ENCODE measurements at places on chromosomes 6 and 20.

DNA sequence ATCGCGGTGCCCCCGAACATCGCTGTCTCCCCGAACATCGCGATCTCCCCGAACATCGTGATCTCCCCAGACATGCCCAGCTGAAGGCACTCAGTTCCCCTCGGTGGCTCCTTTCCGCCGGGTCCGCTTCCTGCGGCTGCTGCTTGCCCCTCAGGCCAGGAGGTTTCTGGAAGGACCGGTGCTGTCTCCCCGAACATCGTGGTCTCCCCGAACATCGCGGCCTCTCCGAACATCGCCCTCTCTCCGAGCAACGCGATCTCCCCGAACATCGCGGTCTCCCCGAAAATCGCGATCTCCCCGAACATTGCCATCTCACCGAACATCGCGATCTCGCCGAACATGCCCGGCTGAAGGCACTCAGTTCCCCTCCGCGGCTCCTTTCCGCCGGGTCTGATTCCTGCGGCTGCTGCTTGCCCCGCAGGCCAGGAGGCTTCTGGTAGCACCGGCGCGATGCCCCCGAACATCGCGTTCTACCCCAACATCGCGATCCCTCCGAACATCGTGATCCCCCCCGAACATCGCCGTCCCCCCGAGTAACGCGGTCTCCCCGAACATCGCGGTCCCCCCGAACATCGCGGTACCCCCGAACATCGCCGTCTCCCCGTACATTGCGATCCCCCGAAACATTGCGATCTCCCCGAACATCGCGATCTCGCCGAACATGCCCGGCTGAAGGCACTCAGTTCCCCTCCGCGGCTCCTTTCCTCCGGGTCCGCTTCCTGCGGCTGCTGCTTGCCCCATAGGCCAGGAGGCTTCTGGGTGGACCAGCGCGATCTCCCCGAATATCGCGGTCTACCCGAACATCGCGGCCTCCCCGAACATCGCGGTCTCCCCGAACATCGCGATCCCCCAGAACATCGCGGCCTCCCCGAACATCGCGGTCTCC is 808 bp downstream of the ULBP1 start:
- DNase-seq: no peak

- DNase-seq: no peak
These were observed 50.8 kb downstream of the CD109 start for GRCh38 chr6:73746787-73747186.

- no peak for DNase-seq
These were observed 154.1 kb upstream of the SGK1 start for GRCh38 chr6:134472046-134472445.

GRCh38 chr20:32534661-32535240 is 50.4 kb downstream of the NOL4L start:
- DNase-seq: no peak

- DNase-seq: no peak
These were observed 415.1 kb downstream of the PLCB1 start for GRCh38 chr20:8547035-8547650.

GRCh38 chr6:117381749-117382148 is 44.0 kb downstream of the ROS1 start:
- no peak for DNase-seq

DNA sequence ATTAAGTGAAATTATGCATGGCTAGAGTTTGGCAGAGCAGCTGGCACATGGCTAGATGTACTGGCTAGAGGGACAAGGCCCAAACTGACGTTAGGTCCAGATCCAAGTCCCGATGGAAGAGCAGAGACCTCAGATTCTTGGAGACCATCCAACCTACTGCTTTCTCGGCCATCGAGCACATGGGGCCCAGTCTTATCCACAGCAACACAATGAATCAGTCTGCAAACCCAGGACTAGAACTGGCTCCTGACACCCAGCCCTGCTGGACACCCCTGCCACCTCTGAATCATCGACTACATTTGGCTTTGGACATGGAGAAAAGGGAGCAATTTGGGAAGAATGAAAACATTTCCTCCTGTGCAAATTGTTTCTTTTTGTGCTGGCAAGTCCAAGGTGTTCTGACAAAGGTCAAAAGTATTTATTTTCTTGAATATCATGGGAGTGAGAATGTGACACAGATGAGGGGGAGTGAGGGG is 23.9 kb upstream of the YWHAB start:
- DNase-seq: no peak

DNA sequence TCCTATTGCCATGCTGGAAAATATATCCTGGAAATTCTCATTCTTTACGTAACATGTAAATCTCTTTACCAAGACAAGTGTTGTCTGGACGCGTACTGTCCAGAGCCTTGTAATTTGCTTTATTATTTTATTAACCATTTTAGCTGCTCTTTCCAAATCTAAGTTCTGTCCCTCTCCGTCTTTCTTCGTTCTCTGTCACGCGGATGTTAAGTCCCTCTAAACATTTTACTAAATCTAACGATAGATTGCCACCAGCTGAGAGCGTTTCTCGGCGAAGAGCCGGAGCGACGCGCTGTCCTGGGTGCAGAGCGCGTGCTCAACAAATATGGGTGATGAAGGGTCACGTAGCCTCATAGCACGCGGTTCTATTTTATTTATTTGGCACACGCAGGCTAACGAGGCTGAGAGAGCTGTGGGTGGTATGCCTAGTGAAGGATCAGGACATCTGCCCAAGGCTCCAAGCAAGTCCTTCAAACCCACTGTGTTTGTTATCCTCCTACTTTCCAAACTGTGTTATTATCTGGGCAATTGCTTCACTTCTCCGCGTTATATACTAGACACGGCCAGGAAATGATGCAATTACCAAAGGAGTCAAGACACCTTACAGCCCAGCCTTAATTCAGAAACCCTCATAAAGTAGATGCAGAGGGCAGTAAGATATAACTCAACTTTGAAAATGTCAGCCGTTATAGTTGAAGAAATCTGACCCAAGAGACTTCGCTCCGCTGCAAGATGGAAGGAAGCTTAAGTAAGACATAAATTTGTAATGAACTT is 10.0 kb upstream of the NCOA7 start:
- DNase-seq: no peak

DNA sequence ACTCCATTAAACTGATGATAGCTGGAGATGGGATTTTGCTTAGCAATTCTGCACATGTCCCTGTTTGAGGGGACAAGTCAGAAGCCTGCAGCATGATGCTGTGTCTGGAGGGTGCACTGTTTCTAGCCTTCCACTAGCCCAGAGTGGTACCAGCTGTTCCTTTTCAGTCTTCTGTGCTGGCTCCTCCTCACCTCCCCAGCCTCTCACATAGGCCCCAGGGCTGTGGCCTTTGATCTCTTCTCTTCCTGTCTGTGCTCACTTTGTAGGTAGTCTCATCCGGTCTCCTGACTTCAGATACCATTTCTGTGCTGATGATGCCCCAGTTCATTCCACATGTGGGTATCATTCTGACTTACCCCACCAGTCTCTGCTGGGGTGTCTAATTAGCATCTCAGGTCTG is 126.3 kb downstream of the HIVEP1 start:
- DNase-seq: no peak

DNA sequence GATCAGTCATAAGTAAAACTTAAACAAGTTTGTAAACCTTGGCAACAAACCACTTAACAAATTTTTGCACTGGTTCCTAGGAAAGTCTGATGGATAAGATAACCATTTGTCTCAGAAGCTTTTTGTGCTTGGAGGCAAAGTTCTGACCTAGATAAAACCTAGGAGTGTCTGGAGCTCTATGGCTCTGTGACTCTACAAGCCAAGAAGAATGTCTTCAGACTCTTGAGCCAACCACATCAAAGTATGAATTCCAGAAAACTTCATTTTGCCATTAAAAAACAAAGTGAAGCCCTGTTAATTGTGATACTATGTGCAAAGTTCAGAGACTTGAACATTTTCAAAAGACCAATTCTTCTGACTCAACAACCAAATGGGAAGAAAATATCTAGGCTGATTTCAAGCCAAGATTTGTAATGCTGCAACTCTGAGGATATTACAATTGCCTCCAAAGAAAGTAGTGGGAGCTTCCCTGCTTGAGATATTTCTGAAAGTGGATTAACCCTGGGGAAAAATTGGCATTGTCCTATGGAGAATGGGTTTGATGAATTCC is 158.1 kb upstream of the FOXQ1 start:
- DNase-seq: no peak

DNA sequence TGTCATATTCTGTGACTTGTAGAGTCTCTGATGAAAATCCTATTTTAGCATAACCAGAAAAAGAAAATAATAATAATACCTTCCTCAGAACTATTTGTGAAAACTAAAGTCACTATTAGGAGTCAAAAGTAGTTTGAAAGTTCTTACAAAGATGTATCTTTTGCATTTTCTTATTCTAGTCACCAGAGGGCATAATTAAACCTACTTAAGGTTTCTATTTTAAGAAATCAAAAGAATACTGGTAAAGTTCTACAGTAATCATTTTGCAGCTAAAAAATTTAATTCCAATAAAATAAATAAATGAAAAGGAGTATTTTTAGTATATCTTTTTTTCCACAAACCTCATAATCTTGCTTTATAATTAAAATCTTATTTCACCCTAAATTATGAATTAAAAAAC is 28.0 kb upstream of the MCM9 start:
- DNase-seq: no peak

- DNase-seq: no peak
These were observed 1252.8 kb upstream of the GJE1 start for GRCh38 chr6:140879946-140880345.

DNA sequence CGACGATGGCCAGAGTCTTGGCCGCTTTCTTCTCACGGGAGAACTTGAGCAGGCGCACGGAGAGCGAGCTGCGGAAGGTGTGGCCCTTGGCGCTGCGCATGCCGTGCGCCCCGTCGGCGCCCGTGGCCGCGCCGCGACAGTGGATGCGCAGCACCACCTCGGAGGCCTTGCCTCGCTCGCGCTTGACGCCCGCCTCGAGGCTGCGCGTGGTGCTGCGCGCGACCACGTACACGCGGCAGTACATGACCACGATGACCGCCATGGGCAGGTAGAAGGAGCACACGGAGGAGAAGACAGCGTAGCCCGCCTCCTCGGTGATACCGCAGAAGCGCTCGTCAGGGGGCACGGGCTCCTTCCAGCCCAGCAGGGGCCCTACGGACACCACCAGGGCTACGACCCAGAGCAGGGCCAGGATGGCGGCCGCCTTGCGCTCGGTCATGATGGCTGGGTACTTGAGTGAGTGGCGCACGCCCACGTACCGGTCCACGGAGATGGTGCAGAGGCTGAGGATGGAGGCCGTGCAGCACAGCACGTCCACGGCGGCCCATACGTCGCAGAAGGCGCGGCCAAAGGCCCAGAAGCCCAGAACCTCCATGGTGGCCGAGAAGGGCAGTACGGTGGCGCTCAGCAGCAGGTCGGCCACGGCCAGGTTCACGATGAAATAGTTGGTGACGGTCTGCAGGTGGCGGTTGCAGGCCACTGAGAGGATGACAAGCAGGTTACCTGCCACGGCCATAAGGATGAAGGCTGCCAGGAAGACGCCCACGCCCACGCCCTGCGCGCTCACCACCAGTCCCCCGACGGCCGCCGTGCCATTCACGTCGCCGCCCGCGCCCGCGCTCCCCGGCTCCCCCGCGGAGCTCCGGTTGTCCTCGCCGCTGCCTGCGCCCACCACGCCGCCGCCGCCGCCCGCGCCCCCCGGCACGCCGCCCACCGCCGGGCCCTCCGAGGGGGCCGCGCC is 232.8 kb upstream of the RNF24 start:
- DNase-seq: no peak

DNA sequence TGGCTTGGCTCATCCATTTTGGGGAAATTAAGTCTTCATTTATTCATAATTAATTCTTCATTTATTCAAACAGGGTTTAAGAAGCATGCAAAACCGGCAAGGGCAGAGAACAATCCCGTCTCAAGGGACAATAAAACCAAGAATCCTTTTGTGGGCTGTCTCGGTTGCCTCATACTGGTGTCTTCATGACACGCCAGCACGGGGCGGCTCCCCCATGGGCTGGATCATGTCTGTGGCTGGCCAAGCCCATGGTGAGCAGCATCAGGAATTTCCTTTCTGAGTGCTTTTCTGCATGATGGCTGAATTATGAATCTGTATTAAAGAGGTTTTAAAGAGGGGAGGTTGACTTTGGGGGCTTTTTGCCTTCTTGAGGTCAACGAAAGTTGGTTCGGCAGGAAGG is 38.3 kb upstream of the DUSP22 start:
- no peak for DNase-seq

DNA sequence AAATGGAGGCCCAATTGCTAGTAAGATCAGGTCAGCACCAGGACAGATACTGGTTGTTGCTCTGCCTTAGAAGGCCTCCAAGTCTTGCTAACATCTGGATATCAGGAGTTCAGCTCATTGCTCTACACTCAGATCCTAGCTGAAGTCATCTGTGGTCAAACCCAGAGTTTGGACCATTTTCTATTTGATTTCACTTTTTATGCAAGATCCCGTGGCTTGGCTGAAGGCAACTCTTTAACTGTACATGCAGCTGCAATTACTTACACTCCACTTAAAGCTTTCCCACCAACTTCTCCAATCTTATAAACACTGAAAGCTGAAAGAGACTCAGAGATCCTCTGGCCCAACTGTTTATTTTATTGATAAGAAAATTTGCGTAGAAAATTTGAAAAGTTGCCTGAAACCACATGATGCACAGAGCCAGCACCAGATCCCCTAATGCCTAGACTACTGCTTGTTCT is 2.7 kb downstream of the SLC17A2 start:
- no peak for DNase-seq

GRCh38 chr20:37877832-37878772 is 24.8 kb upstream of the VSTM2L start:
- no peak for DNase-seq

DNA sequence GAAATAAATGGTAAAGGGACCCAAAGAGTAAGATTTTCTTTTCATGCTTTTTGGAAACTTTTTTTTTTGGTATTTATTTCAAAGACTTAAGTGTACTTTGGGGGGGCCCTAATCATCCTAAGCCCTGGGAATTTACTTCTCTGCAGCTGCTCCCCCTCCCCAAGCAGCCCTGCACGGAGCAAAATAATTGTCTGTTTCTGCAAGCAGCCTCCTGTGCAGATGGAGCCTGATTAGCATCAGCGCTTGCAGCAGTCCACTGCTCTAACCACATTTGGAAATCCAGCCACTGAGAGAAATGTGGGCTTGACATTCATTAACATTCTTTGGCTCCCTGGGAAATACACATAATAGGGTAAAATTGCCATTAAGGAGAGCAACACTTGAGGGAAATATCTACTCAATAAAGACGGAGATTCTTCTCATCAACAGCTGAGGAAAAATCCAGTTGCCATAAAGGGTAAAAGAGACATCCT is 309.2 kb upstream of the MAP3K7 start:
- no peak for DNase-seq

DNA sequence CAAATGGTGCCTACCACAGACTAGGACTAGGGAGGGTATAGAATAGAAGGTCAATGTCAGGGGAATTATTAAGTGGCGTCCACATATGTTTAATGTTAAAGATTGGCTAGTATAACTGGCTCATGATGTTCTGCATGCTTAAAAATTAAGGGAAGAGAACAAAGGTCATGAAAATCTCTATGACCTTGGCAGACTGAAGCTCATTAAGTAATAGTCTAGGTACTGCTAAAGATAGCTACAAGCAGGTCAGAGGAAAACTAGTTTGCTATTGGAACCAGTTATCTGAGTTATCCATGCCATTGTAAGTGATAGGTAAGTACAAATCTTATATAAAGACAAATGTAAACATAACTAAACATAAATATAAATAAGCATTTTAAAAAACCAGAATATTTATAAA is 32.9 kb upstream of the PRSS35 start:
- DNase-seq: no peak
